ENCODE measurements at places on chromosomes 4 and X. TPM values are rescaled to one million over a fixed set of nuclear protein-coding genes. Genes with fewer than 3 reads are reported as not detected.

Gene POLN
- total RNA-seq, result under 0.01 TPM

Gene SORBS2
- total RNA-seq, result not detected

Gene CTAG1B
- not detected for total RNA-seq

Gene ASB12
- not detected for total RNA-seq

Gene MAGEA10
- total RNA-seq, result not detected

Gene CFI
- total RNA-seq, result 20.2 TPM

Gene ASB5
- total RNA-seq, result not detected

Gene YY2
- total RNA-seq, result 0.29 TPM

Gene NAP1L2
- total RNA-seq, result 6.3 TPM

Gene ASB9
- 0.29 TPM for total RNA-seq

Gene SLC49A3
- total RNA-seq, result 1.9 TPM

Gene WDR13
- 169 TPM for total RNA-seq

Gene SPANXB1
- total RNA-seq, result not detected

Gene LNX1
- 0.29 TPM for total RNA-seq

Gene TLR6
- 0.58 TPM for total RNA-seq

Gene TBX22
- total RNA-seq, result not detected

All from myometrial cell (primary cell).